ENCODE measurements at places on chromosomes 13 and 19.

DNA sequence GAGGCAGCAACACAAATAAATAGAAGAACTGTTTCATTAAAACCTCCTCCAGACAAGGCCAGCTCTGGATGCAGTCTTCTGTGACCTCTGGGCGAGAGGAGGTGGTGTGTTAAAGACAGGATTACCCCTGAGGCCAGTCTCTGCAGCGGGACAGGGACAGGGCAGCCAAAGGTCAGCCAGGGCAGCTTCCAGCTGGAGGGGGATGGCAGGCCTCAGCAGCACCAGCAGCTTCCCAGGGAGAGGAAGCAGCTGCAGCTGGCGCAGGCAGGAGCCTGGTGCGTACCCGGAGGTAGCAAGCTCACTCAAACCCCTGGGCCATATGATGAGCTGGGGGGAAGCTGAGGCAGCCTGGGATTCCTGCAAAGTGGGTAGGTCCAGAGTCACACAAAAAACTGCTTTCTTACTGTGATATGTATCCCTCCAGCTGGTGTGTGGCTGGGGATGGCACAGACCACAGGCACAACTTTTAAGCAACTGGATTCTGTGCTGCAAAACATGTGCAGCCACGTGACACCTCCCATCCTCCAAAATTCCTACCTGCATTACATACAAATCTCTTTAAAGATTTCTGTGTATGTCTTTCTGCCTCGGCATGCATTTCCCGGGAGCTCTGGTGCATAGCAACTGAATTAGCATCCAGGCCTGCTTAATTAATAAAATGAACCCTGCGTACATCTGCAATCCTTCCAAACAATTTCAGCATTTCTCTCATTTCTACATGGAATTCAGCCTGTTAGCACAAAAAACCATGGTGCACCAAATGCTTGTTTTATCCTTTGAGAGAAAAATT, 238.3 kb upstream of the MAB21L1 start:
- no peak for DNase-seq

- DNase-seq = peak; percentile 26
These were observed 4.9 kb downstream of the UBL3 start for GRCh38 chr13:29845440-29846056.

DNA sequence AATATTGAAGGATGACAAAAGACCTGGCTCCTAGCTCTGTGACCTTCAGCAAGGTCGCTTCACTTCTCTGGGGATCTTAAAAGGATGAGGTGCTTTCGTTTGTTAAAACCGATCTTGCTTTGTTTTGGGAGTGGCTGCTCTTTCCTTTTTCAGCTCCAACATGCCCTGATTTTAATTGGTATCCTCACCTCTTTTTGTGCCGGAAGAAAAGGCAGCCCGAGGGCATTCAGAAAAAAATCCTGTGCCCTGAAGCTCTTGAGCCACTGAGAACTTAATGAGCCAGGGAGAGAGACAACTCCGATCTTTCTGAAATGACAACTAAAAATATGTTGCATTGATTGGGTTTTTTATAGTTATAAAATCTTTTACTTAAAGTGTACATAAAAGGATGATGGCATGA, 19.4 kb downstream of the CLDN10 start:
- DNase-seq = no peak

GRCh38 chr19:3389876-3390371, 23.5 kb downstream of the NFIC start:
- DNase-seq = no peak

DNA sequence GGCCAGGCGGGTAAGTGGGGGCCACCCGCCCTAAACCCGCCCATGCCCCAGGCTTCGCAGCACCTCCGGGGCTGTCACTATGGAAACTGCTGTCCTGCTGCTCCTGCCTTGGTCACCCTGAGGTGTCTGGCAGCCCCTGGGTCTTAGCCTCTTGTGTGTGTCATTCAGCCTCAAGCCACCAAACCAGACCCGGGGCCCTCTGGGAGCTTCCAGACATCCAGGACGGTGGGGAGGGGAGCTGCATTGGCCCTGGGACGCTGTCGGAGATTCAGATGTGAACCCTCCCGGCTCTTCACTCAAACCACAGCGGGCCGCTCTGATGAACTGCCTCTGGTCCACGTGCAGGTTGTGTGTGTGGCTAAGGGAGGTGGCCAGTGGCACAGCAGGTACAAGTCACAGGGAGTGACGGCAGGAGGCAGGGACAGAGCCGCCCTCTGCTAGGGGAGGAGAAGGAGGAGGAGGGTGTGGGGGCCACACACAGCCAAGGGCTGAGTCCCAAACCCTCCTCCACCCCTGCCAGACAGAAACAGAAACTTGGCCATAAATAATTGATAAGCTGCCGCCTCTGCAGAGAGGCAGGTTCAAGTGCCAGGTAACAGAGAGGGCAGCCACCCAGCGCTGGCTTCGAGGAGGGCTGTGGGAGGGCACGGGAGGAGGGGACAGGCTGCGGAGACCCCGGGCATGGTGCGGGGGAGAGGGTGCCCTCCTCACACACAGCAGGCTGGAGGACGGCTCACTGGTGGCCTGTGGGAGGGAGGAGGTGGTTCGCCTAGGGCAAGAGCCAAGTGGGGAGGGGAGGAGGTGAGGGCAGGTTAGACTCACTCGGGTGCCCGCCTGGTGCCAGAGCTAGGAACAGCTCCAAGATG, 8.0 kb downstream of the NANOS3 start:
- no peak for DNase-seq

GRCh38 chr19:35360880-35361420, 2.7 kb downstream of the FFAR3 start:
- no peak for DNase-seq

DNA sequence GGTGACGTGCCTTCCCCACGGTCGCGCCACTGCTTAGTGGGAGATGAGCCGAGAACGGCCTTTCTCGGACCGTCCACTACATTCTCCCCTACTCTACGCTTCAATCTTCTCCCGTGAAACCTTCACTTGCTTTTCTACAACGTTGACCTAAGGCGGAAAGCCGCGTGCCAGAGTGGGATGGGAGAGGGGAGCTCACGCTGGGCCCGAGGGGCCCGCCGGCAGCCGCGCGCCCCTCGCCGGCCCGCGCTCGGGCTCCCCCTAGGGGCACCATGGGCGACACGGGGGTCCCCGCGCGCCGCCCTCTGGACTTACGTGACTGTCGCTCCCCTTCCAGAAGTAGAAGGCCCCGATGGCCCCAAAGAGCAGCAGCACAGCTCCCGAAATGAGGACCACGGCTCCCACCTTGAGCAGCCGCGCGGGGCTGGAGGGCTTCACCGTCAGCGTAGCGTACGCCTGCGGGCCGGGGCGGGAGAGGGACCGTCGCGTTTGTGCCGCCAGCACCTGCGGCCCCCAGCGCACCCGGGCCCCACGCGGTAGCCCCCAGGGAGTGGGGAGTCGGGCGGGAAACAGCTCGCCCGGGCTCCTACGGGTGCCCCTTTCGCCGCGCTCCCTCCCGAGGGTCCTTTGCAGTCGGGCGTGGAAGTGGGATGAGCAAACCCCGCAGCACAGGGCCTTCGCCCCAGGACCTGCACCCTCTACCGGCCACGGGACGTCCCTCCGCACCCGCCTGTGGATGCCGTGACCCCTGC, 727 bp downstream of the CNMD start:
- DNase-seq = peak; percentile 9

- DNase-seq = no peak
These were observed 344.1 kb downstream of the RFC3 start for GRCh38 chr13:34161931-34162543.

DNA sequence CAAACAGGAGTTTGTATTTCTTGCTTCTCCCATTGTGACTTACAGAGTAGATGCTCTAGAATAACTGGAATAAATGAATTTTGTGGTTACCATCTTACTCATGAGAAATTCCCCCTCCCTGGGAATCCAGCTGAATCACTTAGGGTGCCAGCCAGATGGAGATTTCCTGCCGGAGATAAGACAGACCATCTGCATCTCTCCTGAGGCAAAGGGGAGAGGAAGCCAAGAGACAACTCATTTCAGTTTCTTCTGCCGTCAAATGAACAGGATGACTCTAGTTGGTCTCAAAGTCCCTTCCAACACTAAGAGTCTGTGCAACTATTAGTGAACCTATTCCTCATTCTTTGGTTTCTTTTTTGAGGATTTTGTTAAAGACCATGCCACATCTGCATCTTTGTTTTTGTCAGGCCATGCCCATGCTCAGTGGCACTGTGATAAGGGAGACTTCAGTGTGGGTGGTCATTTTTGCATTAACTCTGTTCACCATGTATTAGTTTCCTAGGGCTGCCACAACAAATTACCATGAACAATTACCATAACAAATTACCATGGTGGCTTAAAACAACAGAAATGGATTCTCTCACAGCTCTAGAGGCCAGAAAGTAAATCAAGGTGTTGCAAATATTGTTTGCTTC, 112.8 kb downstream of the NDFIP2 start:
- DNase-seq = no peak

GRCh38 chr13:96617528-96617927, 376.7 kb downstream of the OXGR1 start:
- no peak for DNase-seq

DNA sequence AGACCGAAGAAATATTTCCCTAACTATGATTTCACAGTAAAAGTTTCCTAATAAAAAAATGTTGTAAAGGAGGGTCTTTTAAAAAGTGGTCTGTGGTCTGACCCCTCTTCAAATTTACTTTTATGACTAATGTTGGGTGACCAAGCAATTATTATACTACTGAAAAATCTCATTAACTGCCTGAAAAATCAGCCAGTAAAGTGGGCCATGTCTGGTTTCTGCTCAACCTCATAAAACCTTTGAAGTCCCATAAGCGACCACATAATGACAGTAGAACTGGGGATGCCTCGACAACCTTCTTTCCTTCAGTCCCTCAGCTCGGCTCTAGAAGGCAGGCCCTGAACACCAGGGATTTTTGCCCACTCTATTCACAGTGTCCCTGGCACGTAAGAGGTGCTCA, 434.3 kb downstream of the EFNB2 start:
- no peak for DNase-seq

GRCh38 chr19:39946532-39946931, 12.1 kb upstream of the FCGBP start:
- no peak for DNase-seq

DNA sequence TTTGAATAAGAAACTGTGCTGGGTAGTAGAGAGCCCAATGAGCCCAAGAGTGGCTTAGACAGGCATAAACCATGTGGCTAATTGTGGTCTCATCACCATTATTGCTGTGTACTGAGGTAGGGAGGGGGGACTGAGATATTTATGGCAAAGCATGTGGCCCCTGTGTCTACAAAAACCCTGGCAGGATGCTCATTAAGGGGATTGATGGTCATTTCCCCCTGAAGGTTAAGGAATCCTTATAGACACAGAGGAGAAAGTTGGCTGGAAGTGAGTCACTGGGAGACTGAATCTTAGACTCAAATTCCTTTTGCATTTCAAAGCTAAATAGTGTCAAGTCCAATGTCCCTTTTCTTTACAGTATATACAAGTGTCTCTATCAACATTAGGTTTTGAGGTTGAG, 9.8 kb upstream of the DACT3 start:
- DNase-seq = no peak

- DNase-seq = peak; percentile 88
These were observed 5.5 kb upstream of the ZNF428 start for GRCh38 chr19:43624933-43625332.

GRCh38 chr19:33063753-33064457, 783 bp downstream of the RHPN2 start:
- no peak for DNase-seq

DNA sequence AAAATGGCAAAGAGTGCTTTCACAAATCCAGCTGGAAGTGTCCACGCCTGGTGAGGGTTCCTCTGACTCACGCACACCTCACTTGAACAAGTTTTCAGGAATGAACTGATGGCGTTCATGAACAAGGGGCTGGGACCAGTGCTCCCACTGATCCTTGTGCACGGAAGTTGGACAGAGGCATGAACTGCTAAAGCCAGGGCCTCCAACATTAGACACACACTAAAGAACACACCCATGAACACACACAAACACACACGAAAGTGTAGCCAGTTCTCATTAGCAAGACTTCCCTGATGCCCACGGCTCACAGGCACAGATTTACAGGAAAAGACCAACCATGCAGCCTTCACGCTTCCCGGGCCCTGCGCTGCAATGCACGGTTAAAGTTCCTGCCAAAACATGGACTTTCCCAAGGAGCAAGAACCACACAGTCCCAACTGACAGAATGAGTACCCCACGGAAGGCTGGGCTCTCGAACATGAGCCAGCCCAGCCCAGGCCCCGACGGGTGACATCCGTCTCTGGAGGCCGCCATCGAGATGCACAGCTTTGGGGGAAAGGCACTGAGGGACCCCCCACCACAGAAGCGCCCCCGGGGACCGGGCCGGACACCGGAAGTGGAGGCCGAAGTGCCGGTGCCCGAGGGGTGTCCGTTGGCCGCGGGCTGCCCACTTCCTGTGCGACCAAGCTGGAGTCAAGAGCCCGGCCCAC, 808 bp downstream of the DNMT1 start:
- DNase-seq = no peak

DNA sequence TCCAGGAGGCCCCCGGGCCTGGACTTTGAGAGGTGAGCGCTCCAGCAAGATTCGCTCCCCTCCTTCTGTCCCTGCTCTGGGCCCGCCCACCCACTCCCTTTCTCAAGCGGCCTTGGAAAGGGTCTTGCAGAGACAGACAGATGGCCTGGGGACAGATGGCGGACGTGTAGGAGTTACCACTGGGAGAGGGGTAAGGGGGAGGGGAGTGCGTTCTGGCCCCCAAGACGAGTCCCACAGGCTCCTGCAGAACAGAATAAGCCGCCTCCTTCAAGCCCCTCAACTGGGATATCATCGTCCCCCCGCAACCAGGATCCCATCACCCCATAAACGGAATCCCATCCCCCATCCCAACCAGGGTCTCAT, 3.6 kb upstream of the TNFAIP8L1 start:
- no peak for DNase-seq

DNA sequence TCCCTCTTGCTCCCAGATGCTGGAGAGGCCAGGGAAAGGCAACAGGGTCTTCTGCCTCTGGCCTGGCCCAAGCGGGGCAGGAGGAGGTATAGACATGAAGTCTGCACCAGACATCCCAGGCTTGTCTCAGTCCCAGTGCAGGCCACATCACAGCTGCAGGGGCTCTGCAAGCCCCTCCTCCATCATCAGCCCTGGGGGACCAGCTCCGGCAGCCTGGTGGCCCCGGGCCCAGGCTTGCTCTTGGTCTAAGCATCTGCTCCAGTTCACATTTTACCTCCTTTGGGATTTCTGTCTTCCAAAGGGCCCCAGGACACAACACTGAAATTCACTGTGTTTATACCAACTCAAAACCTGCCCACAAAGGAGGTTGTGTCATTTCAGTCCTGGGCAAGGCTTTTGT, 359.4 kb downstream of the ZNF536 start:
- DNase-seq = no peak

DNA sequence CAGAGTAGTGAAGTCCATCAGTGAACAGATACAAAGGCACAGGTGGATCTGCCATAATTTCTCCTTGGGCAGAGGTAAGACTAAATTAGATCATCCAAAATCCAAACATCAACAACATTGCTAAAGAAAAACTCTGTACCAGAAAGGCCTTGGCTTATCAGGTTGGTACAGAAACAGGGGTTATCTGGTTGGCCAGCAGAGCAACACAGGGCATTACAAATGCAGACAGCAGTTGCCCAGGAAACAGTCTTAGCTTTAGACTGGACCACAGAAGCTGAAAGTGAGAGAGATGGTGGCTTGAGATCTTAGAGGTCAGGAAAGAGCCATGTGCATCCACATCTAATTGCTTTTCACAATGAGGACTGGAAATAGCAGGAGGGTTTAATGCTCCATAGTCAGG, 26.6 kb upstream of the DGKH start:
- DNase-seq = no peak

- DNase-seq = no peak
These were observed 148.0 kb downstream of the PRR20E start for GRCh38 chr13:57314897-57315520.

- peak; percentile 73 for DNase-seq
These were observed 5.3 kb upstream of the HCN2 start for GRCh38 chr19:584240-585001.

GRCh38 chr13:80873589-80873988, 532.7 kb upstream of the SPRY2 start:
- peak; percentile 27 for DNase-seq

Measured in CD4-positive, alpha-beta T cell treated with Interleukin-12 subunit alpha and Interleukin-12 subunit beta, for 1 hour (primary cell).